ENCODE measurements at places on chromosomes 3 and 15.
A peak's percentile ranks its signal among the peaks of the same experiment; 100 is the strongest.

GRCh38 chr3:121989943-121990342 lies 32.1 kb downstream of the ILDR1 start:
- DNase-seq: no peak

- no peak for DNase-seq
These were observed 84.9 kb downstream of the TIGIT start for GRCh38 chr3:114378760-114379159.

- no peak for DNase-seq
These were observed 66.4 kb upstream of the MYO5C start for GRCh38 chr15:52361975-52362494.

GRCh38 chr15:58221591-58222241 lies 83.5 kb downstream of the AQP9 start:
- no peak for DNase-seq

- DNase-seq: no peak
These were observed 43.4 kb downstream of the COLQ start for GRCh38 chr3:15477951-15478639.

- DNase-seq: no peak
These were observed 2.9 kb downstream of the SHOX2 start for GRCh38 chr3:158103081-158103886.

- DNase-seq: no peak
These were observed 61.0 kb upstream of the ST3GAL6 start for GRCh38 chr3:98702166-98702565.

DNA sequence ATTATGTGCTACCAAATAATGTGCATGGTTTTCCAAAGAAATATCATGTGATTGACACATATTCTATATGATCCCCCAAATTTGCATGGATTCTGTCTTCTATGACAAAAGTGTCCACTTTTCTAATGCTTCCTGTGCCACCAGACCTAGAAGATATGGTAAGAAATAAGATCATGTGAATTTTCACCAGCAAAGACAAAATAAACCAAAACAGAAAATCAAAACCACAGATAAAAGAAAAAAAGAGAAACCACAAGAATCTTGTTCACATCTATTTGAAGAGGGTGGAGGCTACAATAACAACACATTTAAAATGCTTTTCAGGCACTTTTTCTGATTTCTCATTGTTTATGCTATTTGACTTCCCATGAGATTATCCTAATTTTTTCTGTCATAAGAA lies 303.4 kb downstream of the DIPK2A start:
- DNase-seq: no peak

DNA sequence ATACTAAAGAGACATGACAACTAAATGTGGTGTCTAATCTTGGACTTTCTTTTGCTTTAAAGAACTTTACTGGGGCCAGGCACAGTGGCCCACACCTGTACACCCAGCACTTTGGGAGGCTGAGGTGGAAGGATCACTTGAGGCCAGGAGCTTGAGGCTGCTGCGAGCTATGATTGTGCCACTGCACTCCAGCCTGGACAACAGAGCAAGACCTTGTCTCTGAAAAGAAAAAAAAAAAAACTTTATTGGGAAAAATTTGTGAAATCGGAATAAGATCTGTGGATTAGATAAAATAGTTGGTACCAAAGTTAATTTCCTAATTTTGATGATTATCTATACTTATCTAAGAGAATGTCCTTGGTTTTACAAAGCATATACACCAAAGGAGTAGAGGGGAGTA lies 34.4 kb upstream of the USP3 start:
- DNase-seq: no peak

DNA sequence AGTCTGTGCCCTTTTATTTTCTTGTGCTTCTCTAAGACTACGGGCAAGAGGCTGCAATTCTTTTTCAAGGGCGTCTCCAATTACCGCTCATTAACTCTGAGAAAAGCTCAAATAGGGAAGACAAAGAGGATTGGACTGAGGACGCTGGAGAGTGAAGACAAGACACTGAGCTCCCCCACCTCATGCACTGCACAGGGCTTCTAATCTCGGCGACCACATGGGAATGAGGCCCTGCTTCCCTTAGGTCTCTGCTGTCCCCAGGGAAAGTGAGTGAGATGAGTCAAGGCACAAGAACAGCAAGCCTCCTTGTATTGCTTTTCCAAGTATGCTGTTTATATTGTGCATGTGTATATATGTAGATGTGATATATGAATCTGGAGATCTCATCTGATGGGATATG lies 392.2 kb upstream of the CFAP20DC start:
- DNase-seq: no peak

DNA sequence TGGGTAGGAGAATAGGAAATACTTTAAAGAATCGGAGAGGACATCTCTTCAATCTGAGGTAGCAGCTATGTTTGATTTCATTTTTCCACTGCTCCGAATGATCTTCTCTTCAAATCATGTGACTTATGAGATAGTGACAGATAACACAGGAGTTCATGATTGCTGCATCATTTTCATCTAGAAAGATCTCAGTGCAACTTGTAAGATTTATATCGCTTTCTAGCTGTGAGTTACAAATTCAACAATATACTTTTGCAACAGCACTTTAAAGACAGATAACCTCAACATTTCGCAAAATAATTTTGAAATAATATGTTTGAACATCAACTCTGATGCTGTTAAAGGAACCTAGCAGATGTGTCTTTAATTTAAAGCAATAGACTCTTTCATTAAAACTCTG lies 99.9 kb upstream of the CCDC80 start:
- peak; percentile 27 for DNase-seq

DNA sequence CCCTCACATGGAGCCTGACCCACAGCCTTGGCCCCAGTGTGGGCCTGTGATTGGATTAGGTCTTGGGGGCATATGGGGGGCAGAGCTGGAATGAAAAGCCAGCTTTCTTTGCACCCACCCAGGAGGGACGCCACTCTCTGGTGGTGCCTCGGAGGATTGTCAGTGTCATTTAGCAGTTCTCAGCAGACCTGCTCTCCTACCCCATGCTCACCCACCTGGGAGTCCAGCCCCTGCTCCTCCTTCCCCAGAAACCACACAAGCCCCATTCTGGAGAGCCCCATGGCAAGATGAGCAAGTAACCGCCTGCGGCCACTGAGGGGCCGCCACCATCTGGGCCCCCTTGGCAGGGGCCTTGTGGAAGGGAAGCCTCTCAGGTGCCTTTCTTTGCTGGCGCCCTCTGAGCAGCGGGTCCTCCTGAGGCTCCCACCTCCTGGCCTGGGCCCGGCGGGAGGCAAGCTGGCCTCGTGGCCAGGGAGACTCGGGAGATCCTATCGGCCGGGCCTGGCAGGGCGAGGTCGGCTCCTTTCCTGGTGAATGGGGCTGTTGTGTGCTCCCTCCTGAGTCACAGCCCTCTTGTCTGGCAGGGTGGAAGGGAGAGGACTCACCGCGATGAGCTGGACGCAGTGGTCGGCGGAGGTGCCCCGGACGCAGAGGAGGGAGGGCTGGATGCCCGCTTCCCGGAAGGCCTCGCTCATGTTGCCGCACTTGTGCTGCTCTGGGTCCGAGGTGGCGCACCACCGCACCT lies 2.3 kb downstream of the MELTF start:
- no peak for DNase-seq

DNA sequence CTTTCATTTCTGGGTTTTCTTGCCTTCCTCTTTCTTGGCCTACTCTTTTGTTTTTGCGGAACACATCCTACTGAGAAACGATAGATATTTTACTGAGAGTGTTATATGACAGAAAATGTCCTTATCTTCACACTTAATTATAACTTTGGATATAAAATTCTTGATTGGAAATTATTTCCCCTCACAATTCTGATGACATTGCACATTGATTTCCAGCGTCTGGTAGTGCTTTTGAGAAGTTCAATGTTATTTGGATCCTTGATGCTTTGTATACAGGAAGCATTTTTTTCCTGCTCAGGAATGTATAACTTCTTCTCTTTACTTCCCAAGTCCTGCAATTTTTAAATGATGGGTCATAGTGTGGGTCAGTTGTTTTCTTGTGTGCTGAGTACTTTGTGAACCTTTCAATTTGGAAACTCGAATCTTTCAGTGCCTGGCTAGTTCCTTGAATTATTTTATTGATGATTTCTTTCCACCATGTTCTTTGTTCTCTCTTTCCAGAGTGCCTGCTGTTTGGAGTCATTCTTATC lies 183.9 kb downstream of the PDCD6IP start:
- no peak for DNase-seq

DNA sequence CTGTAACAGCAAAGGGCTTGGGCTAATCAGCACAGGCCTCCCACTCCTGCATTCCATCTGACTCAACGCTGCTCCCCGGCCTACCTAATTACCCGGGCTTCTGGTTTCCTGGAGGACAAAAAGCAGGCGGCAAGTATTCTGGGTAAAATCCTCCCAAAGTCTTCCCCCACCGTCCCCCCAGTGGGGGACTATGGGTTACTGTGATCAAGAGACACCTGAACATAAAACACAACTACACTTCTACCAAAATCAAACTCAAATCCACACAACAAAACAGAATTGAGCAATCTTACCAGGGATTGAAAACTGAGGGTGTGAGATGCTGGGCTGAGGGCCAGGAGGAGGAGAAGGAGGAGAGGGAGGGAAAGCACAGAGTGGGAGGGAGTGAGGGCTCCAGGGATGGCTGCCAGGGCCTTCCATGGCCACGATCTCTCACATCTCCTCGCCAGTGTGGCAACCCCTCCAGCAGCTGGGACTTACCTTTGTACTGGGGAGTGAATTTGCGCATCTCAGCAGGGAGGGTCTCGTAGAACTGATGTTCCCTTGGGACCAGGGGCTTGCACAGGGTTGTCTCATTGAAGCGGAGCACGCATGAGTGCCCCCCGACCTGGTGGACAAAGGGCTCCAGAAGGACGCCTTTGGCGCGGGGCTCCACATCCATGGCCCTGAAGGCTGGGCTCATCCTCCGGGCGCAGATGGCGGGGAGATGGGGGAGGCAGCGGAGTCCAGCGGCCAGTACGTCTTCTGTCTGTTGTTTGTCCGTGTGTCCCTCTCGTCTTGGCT lies 9.1 kb upstream of the NCKIPSD start:
- DNase-seq: no peak

- DNase-seq: no peak
These were observed 965.8 kb downstream of the ROBO1 start for GRCh38 chr3:78801926-78802561.

DNA sequence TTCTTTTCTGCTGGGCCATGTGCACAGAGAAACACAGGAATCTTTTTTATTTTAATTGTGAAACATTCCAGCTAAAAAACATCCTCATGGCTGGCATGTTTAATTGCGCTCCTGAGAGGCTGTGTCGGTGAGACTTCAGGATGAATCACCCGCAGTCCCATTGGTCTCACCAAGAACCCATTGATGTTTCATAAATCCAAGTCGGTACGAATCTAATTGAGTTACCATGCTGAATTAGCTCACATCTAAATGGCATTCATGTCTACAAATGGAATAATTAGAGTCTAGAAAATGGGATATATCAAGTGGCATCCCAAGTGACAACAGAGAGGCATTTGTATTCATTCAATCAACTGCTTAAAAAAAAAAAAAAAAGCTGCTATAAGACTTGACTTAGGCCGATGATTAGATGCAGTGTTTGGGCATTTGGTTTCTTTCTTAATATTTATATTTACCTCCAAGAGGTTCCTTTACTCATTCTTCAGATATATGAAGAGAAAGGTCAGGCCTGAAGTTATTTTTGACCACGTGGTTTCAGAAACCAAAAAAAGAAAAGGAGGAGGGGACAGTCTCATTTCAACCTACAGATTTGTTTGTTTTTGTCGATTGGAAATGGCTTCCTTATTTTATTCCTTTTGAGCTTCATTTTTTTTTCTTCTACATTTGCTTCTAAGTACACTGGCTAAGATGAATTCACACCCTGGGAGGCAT lies 79.1 kb upstream of the FOXB1 start:
- no peak for DNase-seq

- DNase-seq: peak; percentile 69
These were observed at the start of gene PHLDB2 for GRCh38 chr3:111859061-111859973. Gene PHLDB2, plus strand, starts transcription at chr3:111859265. Its CDS starts 24,813 bp downstream, at chr3:111884078.

DNA sequence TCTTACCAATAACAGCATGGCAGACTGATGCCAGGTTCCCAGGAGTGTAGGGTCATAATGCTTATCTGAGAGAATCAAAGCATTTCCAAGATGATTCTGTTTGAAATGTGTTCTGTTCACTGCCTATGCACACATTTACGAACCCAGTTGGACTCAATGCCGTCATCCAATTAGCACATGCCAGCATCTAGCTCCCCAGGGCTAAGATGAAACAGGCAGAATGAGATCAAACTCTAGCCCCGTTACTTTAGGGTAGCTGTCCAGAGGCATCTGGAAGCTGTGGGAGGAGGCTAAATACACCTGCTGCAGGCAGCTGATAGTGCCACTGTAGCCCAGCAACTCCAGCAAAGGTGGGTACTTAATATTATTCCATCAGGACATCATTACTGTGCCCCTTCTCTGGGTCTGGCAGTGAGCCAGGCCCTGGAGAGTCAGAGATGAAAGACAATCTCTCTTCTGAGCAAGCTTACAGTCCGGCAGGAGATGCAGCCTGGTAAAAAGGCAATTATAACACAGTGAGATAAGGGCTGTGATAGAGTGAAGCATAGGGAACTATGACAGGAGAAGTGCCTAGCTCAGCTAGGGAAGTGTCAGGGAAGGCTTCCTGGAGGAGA lies 156.4 kb upstream of the PPP2R3A start:
- DNase-seq: no peak

GRCh38 chr3:146052791-146053310 lies 108.1 kb downstream of the PLOD2 start:
- no peak for DNase-seq

DNA sequence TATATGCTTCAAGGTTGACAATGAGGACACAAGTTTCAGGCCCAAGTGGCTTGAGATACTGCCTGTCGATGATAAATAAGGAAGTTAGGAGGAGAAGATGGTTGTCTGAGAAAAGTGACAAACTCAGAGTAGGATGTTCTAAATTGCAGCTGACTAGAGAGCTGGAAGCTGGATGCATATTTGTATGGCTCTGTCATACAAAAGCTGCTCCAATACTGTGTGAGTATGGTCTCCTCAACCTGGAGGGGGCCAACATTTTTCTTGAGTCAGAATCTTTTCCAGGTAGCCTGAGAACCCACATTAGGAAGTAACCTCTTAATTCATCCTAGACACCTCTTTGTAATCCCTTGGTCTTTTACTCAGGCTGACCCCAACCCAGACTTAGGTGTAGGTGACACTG lies 28.4 kb upstream of the TPRG1 start:
- DNase-seq: no peak

DNA sequence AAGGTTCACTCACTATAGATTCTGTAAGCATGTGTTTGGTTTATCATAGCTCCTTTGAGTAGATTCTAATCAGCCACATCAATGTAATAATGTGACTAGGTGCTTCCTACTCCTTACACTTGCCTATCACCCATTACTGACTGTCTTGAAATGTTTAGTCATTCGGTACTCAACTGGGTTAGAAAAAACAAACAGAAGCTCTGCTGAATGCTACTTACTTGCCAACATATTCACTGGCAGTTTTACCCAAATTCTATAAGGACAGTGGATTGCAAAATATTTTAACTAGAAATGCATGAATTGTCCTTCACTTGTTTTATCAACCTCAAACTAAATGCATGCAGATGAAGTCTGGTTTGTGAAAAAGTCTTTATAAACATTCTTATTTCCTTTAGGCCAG lies 352.1 kb upstream of the ALCAM start:
- no peak for DNase-seq
